ENCODE measurements at places on chromosomes 13 and 19.
A peak's percentile ranks its signal among the peaks of the same experiment; 100 is the strongest.

DNA sequence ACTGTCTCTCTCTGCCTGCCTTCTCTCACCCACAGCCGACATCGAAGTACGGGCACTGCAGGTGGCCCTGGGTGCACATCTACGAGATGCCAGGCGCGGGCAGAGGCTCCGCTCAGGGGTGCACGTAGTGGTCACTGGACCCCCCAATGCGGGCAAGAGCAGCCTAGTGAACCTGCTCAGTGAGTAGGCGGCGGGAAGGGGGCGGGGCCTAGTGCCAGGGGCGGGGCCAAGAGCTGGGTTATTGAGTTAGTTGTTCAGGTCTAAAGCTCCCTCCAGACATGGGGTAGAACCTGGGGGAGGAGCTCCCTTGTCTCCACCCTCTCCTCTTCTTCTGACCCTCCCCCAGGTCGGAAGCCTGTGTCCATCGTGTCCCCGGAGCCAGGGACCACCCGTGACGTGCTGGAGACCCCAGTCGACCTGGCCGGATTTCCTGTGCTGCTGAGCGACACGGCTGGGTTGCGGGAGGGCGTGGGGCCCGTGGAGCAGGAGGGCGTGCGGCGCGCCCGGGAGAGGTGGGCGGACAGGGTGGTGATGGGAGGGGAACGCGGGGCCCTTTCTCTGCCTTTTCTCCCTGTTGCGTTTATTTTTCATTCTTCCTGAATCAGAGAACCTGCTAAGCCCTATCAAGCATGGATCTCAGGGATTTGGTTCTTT, 1.9 kb downstream of the GTPBP3 start:
- DNase-seq: no peak

GRCh38 chr13:59494560-59494970, 669.2 kb downstream of the DIAPH3 start:
- DNase-seq: no peak

GRCh38 chr19:40862785-40863184, 12.5 kb upstream of the CYP2A6 start:
- no peak for DNase-seq

- no peak for DNase-seq
These were observed 23.4 kb downstream of the DGKH start for GRCh38 chr13:42071672-42072419.

DNA sequence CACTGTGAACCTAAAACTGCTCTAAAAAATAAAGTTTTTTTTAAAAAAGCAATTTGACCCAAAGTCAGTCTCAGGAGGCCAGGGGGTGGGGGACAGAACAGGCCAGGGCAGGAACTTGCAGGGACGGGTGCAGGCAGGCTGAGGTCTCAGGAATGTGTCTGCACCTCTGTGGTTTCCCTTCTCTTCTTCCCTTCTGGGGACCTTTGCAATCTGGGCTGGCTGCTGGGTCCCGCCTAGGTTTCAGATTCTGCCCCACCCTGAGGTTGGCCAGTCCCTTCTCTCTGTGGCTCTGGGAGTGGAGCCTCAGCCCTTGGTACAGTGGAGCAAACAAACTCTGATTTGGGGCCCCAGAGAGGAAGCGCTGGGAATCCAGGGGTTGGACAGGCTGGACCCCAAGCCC, 5.3 kb upstream of the F2RL3 start:
- DNase-seq: no peak

DNA sequence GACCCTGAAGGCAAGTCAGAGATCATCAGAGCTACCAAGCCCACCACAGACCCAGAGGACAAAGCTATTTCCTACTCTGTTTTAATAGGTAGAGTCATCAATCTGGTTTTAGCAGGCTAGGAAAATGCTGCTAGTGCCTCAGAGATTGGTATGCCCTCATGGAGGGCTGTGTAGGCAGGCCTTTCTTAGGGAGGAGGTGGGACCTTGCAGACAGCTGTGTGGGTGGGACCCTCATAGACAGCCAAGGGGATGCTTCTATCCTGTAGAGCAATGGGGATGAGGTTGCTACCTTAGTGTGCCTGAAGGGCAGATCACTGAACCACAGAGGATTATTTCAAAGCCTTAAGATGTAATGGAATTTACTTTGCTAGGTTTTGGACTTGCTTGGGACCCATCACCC, 534.9 kb upstream of the KLF12 start:
- no peak for DNase-seq

- no peak for DNase-seq
These were observed 111.8 kb downstream of the TUBA3C start for GRCh38 chr13:19069684-19070397.

- no peak for DNase-seq
These were observed 498.4 kb upstream of the ARGLU1 start for GRCh38 chr13:107066355-107066754.

- no peak for DNase-seq
These were observed 2.1 kb downstream of the NECTIN2 start for GRCh38 chr19:44848036-44848811.

GRCh38 chr19:31955884-31956283, 389.5 kb upstream of the ZNF507 start:
- DNase-seq: no peak

GRCh38 chr13:71054358-71054757, 812.6 kb downstream of the DACH1 start:
- no peak for DNase-seq

DNA sequence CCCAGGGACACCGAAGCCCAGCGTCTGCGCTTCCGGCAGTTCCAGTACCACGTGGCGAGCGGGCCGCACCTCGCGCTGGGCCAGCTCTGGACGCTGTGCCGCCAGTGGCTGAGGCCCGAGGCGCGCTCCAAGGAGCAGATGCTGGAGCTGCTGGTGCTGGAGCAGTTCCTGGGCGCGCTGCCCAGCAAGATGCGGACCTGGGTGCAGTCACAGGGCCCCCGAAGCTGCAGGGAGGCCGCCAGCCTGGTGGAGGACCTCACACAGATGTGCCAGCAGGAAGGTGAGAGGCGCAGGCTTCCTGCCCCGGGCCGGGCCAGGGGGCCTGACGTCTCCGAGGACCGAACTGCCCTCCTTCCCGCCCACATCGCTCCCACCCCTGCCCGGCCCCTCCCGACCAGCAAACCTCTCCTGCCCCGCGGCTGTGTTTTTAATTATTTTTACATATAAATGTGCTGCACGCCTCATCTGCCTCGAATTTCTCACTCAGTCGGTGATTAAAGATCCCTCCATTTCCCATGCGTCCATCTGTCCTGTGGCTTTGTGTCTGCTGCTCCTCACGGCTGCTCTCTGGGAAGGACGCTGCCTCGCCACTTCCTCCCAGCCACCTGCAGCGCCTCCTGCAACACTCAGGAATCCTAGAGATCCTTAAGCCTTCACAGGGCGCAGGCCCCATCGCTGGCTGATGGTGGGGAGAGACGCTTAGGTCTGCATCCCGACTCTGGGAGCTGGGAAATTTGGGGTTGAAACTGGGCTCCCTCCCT, 4.3 kb downstream of the ZSCAN1 start:
- no peak for DNase-seq

GRCh38 chr13:93496985-93497673, 270.5 kb downstream of the GPC6 start:
- DNase-seq: no peak

- no peak for DNase-seq
These were observed 18.0 kb upstream of the CD70 start for GRCh38 chr19:6608940-6609339.

DNA sequence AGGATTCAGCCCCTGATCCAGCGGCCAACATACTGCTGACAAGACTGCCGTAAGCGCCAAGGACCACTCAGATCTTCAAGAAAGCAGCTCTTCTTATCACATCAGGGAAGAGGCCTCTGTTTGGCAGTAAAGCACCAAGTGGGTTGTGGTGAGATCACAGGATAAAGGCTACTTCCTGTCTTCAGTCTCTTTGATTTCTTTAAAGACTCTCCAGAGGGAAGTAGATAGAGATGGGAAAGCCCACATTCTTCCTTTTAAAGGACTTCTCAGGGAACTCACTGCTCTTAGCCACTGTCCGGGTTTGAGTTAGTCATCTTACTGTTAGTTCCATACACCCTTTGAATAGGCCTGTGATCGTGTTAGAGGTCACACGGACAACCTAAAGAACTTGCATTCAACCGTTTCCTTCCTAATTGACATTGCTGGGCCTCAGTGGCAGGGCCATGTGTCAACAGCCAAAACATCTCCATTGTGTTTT, 47.2 kb upstream of the POMP start:
- no peak for DNase-seq

DNA sequence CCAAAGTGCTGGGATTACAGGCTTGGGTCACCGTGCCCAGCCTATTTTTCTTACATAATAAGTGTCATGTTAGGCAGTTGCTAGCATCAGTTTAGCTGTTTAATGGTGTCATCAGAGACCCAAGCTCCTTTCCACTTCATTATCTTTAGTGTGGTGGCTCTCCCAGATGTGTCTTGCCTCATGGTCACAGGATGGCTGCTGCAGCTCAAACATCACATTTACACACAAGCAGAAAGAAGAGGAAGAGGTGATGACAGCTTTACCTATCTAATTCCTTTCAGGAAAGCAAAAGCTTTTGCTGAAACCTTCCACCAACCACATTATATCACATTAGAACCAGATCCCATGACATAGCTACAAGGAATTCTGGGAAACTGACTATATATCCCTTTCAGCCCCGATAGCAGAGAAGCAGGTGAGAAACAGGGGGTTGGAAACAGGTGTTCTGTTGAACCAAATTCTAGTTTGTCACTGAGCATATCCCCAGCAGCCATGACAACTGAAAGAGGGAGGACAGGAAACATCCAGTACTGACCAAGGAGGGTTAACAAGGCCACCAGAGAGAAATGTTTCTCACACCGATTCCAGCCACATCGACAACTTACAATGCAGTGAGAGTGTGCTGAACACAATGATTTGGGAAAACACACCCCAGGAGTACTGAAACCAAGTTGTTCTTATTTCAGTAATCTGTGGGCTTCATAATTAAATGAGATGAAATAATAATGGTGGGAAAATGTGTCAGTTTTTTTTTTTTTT, 617.0 kb downstream of the UQCRFS1 start:
- DNase-seq: no peak

GRCh38 chr13:78600280-78600883, 3.0 kb downstream of the POU4F1 start:
- DNase-seq: no peak

- no peak for DNase-seq
These were observed 306.1 kb downstream of the DCT start for GRCh38 chr13:94173312-94173854.

- DNase-seq: no peak
These were observed 52.6 kb downstream of the MAP4K1 start for GRCh38 chr19:38564981-38565690.

DNA sequence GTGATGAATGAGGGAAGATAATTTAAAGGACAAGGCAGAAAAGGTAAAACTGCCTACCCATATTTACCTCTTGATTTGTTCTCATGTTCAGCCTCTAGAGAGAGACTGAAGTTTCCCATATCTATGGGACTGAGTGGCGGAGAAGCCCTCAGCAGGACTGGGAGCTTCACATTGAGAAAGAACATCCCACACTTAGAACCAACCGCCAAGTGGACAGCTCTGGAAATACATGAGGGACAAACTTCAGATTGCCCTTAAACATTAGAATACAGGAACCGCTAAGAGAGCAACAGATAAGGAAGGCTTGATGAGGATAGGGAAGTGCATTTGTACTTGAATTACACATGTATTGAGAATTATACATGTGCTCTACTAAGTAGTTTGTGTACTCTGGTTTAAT, 316.0 kb upstream of the MIR17HG start:
- DNase-seq: no peak

DNA sequence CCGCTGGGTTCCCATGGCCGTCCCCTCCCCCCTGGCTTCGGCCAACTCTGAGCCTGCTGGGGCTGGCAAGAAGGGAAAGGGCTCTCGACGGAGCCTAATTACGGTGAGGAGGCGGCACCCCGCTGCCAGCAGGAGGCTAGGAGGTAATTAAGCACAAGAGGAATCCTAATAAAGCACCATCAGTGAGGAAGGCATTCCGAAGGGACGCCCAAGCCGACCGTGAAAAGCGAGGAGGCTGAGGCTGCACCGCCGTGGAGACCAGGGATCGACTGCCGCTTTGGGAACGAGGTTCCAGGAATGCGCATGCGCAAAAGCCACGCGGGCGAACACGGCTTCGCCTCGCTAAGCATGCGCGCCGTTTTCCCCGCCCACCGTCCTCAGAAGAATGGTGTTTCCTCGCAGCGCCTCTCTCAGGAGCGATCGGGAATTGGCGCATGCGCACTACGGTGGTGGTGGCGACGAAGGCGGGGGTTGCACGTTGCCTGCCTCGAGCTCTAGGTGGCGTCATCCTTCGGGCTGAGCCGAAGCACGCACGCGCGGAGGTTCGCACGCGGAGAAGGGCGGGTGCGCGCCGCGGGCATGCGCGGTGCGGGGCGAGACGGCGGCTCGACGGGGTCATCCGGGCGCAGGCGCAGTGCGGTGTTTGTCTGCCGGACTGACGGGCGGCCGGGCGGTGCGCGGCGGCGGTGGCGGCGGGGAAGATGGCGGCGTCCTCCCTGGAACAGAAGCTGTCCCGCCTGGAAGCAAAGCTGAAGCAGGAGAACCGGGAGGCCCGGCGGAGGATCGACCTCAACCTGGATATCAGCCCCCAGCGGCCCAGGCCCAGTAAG, at the start of gene MAP2K7:
MAP2K7 (plus strand) TSS at position 634 of the 830 bp plus-strand sequence; CDS start at position 702, 68 bp downstream.
- DNase-seq: peak; percentile 90

DNA sequence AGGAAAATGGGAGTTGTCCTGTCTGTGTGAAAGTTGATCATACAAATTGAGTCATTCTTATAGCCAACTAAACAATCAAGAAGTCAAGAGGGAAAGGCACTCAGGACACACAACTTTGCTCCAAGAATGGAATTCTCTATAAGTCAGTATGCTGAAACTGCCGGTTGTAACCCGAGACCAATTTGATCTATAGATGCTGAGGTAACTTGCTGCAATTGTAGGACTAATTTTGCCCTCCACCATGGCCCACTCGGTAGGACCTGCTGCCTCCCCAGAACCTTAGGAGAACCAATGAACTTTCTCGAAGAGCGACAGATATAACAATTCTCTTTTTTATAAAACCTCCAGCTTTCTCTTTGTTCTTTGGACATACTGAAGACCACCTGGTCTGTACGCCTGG, 157.0 kb downstream of the RNF17 start:
- DNase-seq: no peak

DNA sequence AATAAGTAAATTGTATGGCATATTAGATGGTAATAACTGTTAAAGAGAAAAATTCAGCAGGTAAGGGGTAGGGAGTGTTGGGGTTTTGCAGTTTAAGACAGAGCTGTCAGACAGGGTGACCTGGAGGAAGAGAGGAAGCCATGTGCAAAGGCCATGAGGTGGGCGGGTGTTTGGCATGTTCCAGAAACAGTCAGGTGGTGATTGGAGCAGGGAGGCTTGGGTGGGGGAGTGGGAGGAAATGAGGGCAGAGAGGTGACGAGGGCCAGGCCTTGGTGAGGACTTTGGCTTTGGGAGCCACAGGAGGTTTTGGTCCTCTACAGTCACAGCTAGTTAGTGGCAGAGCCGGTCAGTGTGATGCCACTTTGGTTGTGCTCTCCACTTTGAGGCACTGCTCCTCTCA, 20.1 kb downstream of the RYR1 start:
- no peak for DNase-seq

DNA sequence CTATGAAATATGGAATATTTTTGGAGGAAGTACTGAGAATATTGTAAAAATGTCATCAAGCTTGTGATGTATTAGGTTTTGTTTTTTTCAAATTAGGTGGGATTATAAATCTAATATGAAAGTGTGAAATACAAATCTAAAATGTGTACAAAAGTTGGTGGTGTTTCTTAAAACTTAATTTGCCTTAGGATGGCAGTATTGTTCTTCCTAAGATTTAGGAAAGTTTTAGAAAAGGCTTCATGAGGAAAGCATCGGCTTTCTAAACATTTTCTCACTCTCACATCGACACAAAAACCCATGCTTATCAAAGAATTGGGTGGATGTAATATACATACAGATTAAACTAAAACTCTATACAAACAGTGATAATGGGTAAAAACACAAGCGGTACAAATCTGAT, 972.0 kb upstream of the PCDH20 start:
- peak; percentile 5 for DNase-seq

- no peak for DNase-seq
These were observed 79.7 kb downstream of the LMO7 start for GRCh38 chr13:75715601-75716523.

Measured in 8988T (cell line).